ENCODE measurements at places on chromosomes 3 and 15. TPM values are rescaled to one million over a fixed set of nuclear protein-coding genes. Genes with fewer than 3 reads are reported as not detected.

DNA sequence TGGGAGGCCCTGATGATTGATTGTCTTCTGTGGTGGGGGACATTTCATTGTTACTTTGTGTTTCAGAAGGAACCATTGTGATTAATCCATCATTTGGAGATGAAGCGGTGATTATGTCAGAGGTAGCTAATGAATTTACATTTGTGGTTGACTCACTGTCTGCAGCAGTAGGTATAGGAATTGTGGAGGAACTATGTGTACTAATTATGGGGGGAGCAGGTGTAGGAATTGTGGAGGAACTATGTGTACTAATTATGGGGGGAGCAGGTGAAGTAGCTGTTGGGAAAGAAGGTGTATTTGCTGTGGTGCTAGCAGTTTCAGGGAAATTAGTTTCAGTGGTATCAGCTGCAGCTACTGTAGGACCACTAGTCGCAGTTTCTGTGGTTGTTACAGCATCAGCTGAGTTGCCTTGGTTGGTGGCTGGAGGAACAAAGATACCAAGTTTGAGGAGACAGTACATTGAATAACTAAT lies 6.9 kb downstream of the MUC13 start:
- no peak for DNase-seq

- DNase-seq = no peak
Observed at GRCh38 chr15:68314563-68314962, 37.0 kb downstream of the FEM1B start.

DNA sequence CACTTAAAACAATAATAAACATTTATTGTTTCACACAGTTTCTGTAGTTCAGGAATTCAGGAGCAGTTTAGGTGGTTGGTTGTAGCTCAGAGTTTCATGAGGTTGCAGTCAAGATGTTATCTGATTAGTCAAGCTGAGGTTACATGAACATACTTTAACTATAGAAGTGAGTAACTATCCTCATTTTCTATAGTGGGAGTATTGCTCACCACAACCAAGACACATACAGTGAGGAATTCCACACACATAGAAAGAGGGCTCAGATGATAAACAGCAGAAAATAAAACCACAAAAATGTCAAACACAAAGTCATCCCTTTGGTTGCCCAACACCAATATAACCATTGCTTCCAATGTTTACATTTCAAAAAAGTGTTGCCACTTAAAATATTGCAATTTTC lies 13.6 kb downstream of the SCN11A start:
- no peak for DNase-seq

DNA sequence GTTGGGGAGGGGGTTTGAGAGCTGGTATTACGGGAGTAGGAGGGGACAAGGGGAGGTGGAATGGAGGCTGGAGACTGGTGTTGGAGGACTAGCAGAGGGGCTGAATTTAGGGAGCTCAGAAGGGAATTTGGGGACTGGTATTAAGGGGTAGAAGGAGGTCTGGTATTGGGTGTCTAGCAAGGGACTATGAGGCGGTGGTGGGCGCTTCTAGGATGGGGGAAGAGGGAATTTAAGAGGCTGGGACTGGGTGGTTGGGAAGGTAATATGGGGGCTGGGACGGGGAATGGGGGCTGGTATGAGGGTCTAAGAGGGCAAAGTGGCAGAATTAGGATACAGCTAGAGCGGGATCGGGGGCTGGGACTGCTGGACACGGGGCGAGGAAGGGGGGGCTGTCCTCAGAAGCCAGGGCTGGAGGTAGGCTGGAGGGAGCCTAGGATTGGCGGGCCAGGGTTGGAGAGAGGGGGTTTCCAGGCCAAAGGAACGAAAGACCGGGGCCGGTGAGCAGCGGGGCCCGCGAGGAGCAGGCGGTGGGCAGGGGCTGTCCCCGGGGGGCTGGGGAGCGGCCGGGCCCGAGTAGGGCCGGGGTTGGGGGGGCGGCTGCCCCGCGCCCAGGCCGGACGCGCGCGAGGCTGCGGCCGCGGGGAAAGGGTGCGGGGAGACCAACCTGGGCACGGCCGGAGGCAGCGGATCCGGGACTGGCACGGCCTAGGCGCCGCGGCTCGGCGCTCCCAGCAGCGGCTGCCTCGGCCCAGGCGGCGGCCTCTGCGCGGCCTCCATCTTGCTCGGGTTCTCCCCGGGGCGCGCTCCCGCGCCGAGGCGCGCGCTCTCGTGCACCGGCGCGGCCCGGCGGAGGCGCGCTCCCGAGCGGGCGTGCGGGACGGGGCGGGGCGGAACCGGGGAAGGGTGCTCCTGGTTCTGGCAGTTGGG lies at the start of gene LHFPL4:
Gene LHFPL4 (minus strand): TSS at position 802 of the 927 bp plus-strand sequence. CDS start 1,143 bp downstream, outside the sequence.
- no peak for DNase-seq

DNA sequence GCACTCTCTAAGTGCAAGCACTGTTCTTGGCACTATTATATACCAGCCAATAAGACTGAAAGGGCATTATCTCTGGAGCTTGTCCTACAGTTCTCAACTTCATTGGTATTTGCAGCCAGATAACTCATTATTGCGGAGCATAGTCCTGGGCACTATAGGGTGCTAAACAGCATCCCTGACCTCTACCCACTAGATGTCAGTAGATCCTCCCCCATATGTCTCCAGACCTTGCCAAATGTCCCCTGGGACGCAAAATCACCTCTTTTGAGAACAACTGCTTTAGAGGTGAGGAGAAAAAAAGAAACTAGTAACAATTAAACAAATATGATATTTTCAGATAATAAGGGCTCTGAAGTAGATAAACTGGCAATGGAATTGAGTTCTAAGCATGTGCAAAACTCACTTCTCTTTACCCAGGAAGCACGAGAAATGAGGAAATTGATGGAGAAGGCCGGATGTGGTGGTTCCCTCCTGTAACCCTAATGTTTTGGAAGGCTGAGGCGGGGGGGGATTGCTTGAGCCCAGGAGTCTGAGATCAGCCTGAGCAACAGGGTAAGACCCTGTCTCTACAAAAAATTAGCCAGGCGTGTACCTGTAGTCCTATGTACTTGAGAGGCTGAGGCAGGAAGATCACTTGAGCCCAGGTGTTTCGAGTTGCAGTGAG lies 61.4 kb downstream of the FRMD4B start:
- no peak for DNase-seq

DNA sequence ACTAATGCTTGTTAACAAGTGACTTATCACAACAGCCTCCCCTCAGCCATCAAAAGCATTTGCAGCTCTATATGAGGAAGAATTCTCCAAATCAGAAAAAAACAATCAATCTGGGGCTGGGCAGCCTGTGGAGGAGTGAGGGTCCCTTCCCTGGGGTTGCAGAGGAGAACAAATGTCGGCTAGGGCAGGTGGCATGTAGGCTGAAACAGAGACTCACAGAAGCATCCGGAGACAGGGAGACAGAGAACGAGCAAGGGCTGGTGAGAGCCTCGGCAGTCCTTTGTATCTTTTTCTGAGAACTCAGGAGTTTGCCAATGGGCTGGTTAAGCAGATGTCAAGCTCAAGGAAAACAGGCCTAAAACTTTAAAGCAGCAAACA lies 15.8 kb downstream of the ITGA11 start:
- no peak for DNase-seq

GRCh38 chr3:46844881-46845312 lies 18.3 kb downstream of the MYL3 start:
- DNase-seq = no peak

GRCh38 chr3:195802261-195802701 lies 9.4 kb downstream of the MUC4 start:
- no peak for DNase-seq

- no peak for DNase-seq
Observed at GRCh38 chr15:88788036-88788435, 15.2 kb upstream of the ACAN start.

DNA sequence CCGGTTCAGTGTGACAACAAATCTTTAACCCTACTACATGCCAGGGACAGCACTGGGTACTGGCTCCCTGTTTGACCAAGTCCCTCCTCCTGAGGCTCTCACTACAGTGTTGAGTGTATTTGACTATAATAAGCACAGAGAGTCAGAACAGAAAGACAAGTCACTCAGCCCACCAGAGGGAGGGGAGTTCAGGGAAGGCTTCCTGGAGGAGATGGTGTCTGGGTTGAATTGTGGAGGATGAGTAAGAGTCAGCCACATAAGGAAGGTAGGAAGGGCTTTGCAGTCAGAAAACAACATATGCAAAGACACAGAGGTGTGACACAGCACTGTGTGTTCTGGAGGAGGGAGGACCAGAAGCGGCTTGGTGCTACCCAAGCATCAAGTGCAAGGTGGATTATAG lies 17.7 kb downstream of the MEGF11 start:
- no peak for DNase-seq

DNA sequence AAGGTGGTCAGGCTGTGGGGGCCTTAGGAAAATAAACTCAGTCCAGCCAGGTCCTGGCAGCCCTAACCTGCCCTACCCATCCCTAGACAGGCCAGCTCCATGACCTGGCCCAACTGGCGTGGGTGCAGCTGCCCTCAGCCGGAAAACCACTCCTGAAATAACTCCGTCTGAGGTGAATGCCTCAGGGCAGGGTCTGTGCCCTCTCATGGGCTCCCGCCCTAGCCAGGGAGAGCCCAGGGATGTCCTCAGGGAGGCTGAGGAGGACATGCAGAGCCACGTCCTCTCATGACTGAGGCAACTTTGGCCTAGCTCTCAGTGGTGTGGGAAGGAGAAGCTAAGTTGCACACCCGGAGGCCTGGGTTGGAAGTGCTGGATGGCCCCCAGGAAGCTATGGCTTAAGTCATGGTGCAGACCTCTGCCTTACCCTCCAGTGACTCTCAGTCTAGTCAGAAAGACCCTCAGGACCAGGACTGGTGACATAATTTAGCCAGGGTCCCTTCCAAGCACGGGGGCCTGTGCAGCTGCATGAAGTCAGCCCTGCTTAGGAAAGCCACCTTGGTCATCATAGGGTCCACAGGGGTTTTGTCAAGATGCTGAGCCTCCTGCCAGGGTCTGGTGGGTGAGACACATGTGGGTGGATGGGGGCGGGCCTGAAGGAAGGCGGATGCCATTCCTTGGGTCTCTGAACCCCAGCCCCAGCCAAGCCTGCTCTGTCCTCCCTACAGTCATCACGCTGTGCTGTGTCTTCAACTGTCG lies 7.4 kb downstream of the TMIE start:
- DNase-seq = no peak

- no peak for DNase-seq
Observed at GRCh38 chr3:11410564-11410963, 138.4 kb downstream of the ATG7 start.

DNA sequence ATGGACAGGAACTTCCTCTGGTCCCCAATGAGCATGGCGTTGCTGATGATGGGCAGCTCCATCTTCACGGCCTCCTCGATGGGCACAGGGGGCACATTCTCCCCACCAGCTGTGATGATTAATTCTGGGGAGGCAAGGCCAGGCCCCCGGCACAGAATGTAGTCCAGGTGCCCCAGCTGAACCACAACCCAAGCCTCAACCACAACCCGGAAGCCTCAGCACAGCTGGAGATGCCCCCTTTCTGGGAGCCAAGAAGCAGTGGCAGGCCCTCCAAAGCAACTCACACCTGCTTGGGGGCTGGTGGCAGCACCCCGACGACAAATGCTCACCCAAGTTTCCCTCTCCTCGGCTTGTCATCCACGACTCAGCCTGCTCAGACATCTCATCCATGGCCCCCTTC lies 25.2 kb downstream of the IDH3A start:
- DNase-seq = no peak

DNA sequence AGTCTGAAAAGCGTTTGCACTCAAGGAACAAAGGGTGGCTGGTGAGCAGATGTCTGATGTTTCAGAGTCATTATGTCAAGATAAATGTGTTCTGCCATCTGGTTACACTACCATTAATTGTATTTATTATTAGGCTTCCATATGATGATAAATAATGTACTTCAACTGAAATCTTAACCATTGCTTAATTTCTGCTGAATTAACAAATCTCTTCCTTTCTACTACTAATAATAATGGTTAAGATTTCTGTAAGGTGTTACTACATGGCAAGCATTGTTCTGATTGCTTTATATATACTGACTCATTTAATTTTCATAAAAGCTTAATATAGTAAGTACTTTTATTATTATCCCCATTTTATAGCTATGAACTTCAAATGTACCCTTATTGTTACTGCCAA lies 68.4 kb upstream of the GALNT15 start:
- DNase-seq = no peak

DNA sequence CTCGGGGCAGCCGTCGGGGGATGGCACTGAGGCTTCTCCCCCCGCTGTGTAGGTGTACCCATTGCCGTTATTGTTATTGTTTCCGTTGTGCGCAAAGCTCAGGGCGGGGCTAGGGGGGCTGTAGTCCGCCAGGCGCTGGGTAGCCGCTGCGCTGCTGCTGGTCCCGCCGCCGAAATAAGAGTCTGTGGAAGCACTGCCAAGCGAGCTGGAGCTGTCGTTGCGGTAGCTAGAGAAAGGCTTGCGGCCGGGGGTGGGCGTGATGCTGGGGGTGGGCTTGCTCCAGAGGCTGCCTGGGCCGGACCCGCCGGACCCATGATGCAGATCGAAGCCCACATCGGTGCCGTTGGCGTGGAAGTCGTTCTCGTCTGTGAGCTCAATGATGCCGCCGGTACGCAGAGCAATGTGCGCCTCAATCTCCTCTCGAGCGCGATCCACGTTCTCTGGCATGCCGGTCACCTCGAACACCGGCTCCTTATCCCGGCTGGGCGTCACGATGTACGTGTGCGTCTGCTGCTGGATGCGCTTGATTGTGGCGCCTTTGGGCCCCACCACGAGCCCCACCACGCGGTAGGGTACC lies 1.9 kb downstream of the MEX3B start:
- DNase-seq = no peak

- DNase-seq = no peak
Observed at GRCh38 chr3:100104817-100105413, 9.4 kb downstream of the FILIP1L start.

- no peak for DNase-seq
Observed at GRCh38 chr3:72977060-72977808, 19.4 kb upstream of the PPP4R2 start.

GRCh38 chr3:133996251-133996661 lies 33.5 kb downstream of the SLCO2A1 start:
- DNase-seq = no peak

- no peak for DNase-seq
Observed at GRCh38 chr3:80994085-80994665, 767.3 kb downstream of the GBE1 start.

- no peak for DNase-seq
Observed at GRCh38 chr15:43132830-43133429, 456 bp upstream of the TMEM62 start.

- no peak for DNase-seq
Observed at GRCh38 chr3:27976933-27977332, 254.8 kb upstream of the EOMES start.

- DNase-seq = no peak
Observed at GRCh38 chr3:4758957-4759656, 220.1 kb upstream of the BHLHE40 start.

- DNase-seq = peak; percentile 0
Observed at GRCh38 chr3:80190051-80190450, 422.3 kb upstream of the ROBO1 start.

The CRBN gene
- polyA plus RNA-seq = 59.0 TPM

The HRG gene
- polyA plus RNA-seq = 2.0 TPM

The GPR87 gene
- polyA plus RNA-seq = 0.40 TPM

The RAMAC gene
- polyA plus RNA-seq = 47.8 TPM

The DAPK2 gene
- 5.3 TPM for polyA plus RNA-seq

The HCLS1 gene
- 7.3 TPM for polyA plus RNA-seq

The PSMA4 gene
- polyA plus RNA-seq = 263 TPM

The MAP3K13 gene
- 51.7 TPM for polyA plus RNA-seq

The MUC20 gene
- polyA plus RNA-seq = 18.3 TPM

The IMPDH2 gene
- polyA plus RNA-seq = 207 TPM

Data from right renal pelvis (tissue), 4 donors.